ENCODE measurements at places on chromosomes 16 and 17.

DNA sequence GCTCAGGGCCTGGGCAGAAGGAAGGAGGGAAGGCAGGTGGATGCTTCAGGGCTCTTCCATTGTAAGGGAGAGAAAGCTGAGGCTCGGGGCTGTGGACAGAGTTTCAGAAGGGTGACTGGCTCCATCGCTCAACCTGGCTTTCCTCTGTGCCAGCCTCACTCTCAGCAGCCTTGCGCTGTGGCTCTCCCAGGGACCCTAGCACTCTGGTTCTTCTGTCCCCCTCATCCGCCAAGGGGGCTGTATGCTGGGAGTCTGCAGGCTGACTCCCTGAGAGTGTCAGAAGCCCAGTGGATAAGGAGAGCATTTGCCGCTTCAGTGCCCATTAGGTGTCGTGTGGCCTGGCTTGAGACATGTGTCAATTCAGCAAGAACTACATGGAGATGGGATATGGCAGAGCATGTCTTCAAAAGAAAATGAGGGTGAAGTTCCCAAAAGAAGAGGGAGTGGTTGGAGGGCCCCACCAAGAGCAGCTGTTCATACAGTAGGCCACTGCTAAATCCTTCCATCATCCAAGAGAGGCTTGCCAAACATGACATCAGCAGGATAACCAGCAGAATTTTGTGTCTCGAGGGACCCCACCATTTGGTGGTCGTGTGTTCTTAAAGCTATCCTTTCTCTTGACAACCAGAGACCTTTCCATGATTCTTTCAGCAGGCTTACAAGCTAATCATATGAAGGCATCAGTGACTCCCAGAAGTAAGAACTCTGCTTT is 148.2 kb downstream of the IRX5 start:
- no peak for DNase-seq

DNA sequence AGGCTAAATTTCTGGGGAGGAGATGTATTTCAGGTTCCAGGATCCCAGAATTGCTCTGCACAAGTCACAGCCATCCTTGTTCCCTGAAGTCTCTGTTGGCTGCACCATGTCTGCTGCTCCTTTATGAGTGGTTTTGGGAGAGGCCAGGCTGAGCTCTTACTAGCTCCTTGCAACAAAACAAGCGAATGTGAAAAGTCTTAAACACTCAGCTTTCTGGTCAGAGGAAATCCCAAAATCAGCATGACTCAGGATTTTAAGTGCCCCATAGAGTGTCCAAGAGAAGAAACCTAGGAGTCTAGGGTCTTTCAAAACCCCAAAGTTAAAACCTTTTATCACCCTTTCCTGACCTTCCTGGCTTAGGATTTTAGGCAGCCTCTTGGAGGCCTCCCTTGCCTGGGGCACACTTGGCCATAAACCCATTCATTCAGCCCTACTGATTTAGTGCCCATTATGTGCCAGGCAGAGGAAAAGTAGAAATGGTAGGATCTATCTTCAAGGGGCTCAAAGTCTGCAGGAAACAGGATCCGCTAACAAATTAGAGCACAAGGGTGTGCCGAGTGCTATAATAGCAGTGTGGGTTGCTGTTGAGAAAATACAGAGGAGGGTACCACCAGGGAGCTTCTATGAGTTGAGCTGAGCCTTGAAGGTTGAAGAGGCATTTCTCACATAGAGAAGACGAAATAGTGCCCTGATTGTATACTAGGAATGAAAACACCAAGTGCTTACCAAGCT is 36.9 kb downstream of the SOST start:
- no peak for DNase-seq

DNA sequence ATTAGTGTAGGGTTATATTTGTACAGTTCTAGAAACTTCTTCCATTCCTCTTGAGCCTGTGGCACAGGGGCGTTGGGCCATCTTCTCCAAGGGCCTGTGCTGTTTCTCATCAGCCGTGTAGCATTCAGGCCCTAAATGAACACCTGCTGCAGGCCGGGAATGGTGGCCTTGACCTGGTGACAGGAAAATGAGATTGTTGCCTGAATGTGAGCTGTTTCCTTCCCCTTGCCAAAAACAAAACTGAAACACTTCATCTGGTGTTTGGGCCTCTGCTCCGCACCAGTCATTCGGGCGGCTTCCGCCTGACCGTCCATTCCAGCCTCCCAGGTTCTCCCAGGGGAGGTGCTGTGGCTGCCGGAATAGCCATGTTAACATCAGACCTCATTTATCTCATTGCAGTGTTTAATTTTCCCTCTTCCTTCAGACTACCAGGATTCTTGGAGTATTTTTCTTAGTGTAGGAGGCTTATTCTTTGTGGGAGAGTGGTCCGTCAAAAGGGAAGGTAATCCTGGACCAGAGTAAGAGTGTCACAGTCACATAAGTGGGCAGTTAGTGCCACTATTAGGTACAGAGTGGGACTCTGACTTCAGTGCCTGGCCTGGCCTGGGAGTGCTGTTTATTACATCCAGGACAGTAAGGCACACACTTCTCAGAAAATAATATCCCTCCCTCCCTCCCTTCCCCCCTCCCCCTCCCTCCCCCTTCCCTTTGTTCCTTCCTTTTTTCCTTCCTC is 61.9 kb downstream of the WWP2 start:
- DNase-seq, result no peak

DNA sequence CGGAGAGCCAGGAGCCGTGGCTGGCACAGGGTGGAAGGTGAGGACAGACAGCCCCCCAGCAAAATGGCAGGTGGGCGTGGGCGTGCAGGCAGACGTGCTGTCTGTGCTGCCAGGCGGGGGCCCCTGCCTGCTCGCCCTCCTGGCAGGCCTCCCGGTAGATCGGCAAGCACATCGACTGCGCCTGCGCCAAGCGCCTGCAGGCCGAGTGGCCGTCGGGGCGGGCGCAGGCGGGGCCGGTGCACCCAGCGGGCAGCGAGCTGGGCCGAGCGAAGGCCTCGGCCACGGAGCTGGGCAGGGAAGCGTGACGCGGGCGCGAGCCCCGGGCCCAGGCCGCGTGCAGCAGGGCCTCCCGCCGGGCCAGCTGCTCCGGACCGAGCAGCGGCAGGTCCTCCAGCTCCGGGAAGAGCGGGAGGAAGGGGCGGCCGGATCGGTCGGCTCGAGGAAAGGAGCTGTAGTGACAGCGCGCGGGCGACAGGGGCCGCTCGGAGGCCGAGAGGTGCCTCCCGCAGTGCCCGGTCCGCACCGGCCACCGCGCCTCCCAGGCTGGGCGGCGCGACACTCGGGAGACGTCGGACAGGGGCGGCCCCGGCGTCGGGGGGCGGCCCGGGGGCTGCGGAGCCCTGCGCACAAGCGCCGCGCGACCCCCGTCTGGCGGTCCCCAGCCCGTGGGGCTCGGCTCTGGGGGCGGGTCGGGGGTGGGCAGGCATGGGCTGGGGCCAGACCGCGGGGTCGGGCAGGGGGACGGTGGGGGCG is 16.9 kb downstream of the GRIN2C start:
- no peak for DNase-seq

DNA sequence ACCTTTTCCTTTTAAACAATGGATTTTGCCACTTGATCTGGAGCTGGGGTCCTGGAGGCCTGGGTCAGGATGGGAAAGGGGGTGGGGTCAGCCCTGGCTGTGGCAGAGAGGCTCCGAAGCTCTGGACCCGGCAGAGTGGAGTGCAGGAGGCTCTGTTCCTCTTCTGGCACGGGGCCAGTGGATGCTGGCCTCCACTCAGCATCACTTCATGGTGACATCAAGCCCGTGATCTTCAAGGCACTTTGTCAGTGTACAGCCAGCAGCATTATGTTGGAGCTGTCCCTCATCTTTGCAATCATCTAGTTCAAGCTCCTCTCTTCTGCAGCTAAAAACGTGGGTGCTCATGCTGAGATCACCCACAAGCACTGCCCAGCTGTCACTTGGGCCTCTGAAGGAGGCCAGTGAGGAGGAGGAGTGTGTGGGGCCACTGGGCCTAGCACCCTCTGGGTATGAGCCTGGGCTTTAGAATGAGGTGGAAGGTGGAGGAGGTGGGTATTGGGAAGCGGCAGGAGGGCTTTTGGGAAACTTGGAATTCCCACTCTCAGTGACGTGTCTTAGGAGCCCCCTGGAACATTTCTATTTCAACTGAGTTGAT is 45.9 kb upstream of the MGAT5B start:
- no peak for DNase-seq
